ENCODE measurements at places on chromosomes 6 and 20.

DNA sequence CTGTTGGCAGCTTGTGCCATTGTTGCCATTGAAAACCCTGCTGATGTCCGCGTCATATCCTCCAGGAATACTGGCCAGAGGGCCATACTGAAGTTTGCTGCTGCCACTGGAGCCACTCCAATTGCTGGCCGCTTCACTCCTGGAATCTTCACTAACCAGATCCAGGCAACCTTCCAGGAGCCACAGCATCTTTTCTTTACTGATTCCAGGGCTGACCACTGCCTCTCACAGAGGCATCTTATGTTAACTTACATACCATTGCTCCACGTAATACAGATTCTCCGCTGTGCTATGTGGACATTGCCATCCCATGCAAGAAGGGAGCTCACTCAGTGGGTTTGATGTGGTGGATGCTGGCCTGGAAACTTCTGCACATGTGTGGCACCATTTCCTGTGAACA is 221.8 kb upstream of the FAM83B start:
- DNase-seq, result no peak

GRCh38 chr20:56088375-56088774 is 83.1 kb upstream of the CBLN4 start:
- DNase-seq, result no peak

DNA sequence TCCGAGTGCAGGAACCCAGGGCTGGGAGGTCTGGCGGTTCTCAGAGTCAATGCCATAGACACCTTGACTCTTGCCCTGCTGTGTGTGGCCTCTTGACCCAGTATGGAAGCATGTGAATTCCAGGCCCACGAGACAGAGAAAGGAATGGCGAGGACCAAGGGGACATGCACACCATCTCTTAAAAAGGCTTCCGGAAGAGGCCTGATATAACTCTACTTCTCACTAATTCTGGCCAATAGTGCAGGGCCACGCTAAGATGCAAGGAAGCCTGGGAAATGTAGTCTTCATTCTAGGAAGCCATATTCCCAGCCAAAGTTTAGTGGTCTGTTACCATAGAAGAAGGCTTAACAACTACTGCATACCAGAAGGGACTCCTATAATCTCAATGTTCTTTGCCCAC is 177.0 kb upstream of the KCNG1 start:
- DNase-seq, result no peak

- no peak for DNase-seq
These were observed 35.7 kb downstream of the RRBP1 start for GRCh38 chr20:17646209-17646960.

GRCh38 chr6:85490516-85491248 is 40.8 kb downstream of the NT5E start:
- DNase-seq, result no peak

- DNase-seq, result no peak
These were observed 13.5 kb downstream of the EBF4 start for GRCh38 chr20:2705931-2706645.

- no peak for DNase-seq
These were observed 8.4 kb downstream of the FRS3 start for GRCh38 chr6:41771058-41771983.

- DNase-seq, result no peak
These were observed 491.8 kb downstream of the BTBD3 start for GRCh38 chr20:12409501-12409900.

DNA sequence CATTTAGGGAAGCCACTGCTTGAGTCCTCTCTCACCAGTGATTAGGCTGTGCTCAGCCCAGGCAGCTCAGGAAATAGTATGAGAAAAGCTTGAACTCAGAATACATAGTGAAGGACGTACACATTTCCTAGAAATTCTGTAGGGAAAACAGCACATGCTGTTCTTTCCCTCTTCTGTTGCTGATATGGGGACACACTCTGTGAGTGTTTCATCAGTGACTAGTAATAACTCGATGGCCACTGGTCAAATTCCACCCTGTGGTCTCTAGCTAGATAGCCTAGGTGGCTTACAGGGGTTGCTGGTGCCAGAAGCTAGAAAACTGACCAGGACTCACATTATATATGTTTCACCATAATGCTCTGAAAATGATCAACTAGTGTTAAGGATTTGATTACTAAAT is 259.8 kb upstream of the SOX4 start:
- no peak for DNase-seq

- no peak for DNase-seq
These were observed 6.0 kb upstream of the TGM2 start for GRCh38 chr20:38170826-38171674.
